Activated naive CD8-positive, alpha-beta T cell treated with anti-CD3 and anti-CD28 coated beads, Interleukin-2, amount 10 ng/mL, durations not matched to agents 7 days and 5 days (primary cell): ENCODE measurements at places on chromosomes 4 and X. TPM values are rescaled to one million over a fixed set of nuclear protein-coding genes. Genes with fewer than 3 reads are reported as not detected.

DNA sequence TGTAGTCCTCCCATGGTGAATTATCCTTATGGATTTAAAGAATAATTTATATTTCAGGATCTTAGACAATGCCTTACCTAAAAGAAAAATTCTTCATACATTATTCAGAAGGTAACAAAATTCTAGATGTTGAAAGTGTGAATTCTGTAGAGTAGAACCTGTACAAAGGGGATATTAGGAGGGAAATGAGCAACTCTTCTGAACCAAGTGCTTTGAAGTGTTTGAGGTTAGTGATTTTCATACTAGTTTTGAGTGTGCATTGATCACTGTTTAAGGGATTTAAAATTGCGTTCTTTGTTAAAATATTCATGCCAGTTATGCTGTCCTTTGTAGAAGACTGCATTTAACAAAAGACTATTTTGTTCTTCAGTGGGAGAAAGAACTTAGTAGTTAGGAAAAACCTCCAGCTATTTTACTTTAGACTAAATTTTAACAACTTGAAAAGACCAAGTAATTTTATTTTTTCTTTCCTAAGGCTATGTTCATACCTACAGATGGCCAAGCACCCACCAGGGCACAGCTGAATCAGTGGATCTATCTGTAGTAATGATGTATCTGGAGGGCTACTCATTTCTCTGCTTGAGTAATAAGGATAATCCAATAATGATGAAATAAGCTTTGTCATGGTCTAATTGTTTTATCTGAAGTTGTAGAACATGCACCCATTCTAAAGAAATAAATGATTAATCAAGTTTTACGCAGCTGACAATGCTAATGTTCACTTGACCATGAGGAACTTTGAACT, 134.3 kb upstream of the RPS6KA6 start:
- DNase-seq, result no peak

Gene CT45A3
- not detected for total RNA-seq

GRCh38 chr4:189785257-189785656, 155.4 kb upstream of the FRG1 start:
- DNase-seq, result no peak

DNA sequence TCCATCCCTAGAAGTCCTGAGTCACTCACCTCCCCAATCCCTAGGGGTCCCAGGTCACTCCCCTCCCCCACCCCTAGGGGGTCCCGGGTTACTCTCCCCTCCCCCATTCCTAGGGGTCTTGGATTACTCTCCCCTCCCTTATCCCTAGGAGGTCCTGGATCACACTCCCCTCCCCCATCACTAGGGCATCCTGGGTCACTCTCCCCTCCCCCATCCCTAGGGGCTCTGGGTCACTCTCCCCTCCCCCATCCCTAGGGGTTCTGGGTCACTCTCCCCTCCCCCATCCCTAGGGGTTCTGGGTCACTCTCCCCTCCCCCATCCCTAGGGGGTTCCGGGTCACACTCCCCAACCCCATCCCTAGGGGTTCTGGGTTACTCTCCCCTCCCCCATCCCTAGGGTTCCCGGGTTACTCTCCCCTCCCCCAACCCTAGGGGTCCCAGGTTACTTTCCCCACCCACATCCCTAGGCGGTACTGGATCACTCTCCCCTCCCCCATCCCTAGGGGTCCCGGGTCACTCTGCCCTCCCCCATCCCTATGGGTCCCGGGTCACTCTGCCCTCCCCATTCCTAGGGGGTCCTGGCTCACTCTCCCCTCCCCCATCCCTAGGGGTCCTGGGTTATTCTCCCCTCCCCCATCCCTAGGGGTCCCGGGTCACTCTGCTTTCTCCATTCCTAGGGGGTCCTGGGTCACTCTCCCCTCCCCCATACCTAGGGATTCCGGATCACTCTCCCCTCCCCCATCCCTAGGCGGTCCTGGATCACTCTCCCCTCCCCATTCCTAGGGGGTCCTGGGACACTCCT, 2.1 kb downstream of the ASMTL start:
- DNase-seq, result peak; percentile 39

- no peak for DNase-seq
Measured at GRCh38 chr4:163171590-163171989, 4.9 kb upstream of the NAF1 start.
